ENCODE measurements at places on chromosomes 13 and 19. TPM values are rescaled to one million over a fixed set of nuclear protein-coding genes. Genes with fewer than 3 reads are reported as not detected.
A peak's percentile ranks its signal among the peaks of the same experiment; 100 is the strongest.

GRCh38 chr13:29162638-29163235, 342.6 kb downstream of the MTUS2 start:
- no peaks in the 10 kb centered on the region for H3K27me3 ChIP-seq
- H3K27ac ChIP-seq: no peak overlapping the region
- H3K4me1 ChIP-seq: no peaks in the 10 kb centered on the region
- DNase-seq: no peak

- no peak overlapping the region for H3K27ac ChIP-seq
- H3K4me3 ChIP-seq: no peak overlapping the region
- no peaks in the 10 kb centered on the region for H3K27me3 ChIP-seq
- H3K36me3 ChIP-seq: peaks cover 95% of the 10 kb centered on the region
- DNase-seq: peak; percentile 41
Observed at GRCh38 chr19:40623403-40624251, 22.5 kb downstream of the LTBP4 start.

- H3K4me1 ChIP-seq: no peaks in the 10 kb centered on the region
- no peaks in the 10 kb centered on the region for H3K27me3 ChIP-seq
- H3K27ac ChIP-seq: no peak overlapping the region
- H3K36me3 ChIP-seq: peaks cover 3% of the 10 kb centered on the region
Observed at GRCh38 chr13:99208845-99209527, 8.3 kb downstream of the UBAC2 start.

PRRG2 gene
- polyA plus RNA-seq: 3.2 TPM

ZNF536 gene
- polyA plus RNA-seq: 1.5 TPM

DNA sequence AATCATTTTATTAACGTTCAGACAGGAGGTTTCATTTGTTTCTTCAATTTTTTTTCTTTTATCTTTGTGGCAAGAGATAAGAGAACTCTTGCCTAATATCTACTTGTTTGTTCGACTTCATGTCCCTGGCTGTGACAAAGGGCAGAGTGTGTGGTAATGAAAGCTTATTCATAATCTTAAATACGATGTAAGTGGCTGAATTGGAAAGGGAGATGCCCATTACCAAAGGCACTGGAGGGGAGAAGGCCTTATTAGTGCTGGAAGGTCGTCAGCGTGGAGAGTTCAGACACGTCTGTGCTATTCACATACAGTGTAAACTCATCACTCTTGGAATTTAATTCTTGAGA, 54.0 kb downstream of the RFC3 start:
- no peak overlapping the region for H3K4me3 ChIP-seq
- no peak overlapping the region for H3K27ac ChIP-seq
- no peaks in the 10 kb centered on the region for H3K27me3 ChIP-seq
- no peaks in the 10 kb centered on the region for H3K36me3 ChIP-seq
- no peak for DNase-seq
- no peaks in the 10 kb centered on the region for H3K4me1 ChIP-seq

- H3K27me3 ChIP-seq: no peaks in the 10 kb centered on the region
- DNase-seq: no peak
- no peaks in the 10 kb centered on the region for H3K4me1 ChIP-seq
- no peak overlapping the region for H3K4me3 ChIP-seq
- H3K36me3 ChIP-seq: no peaks in the 10 kb centered on the region
Observed at GRCh38 chr13:59471106-59471505, 692.6 kb downstream of the DIAPH3 start.

DNA sequence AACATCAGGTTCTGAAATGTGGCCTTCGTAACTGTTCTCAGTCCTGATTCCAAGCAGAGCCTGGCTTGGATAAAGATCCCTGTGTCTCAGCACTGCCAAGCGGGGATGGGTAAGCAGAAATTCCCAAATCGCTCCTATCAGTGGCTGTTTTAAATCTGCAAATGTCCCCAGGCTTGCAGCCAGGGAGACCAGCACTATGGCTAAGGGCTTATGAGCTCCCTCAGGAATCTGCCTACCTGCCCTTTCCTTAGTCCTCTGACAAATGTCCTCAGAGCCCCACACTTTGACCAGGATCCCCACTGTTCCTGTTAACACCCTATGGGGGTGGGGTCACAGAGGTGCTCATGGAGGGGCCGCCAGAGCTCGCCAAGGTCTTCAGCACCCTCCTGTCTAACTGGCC, 1062.8 kb downstream of the UQCRFS1 start:
- H3K4me1 ChIP-seq: no peaks in the 10 kb centered on the region
- no peak overlapping the region for H3K4me3 ChIP-seq
- no peaks in the 10 kb centered on the region for H3K27me3 ChIP-seq
- DNase-seq: no peak
- no peaks in the 10 kb centered on the region for H3K36me3 ChIP-seq

GRCh38 chr19:38830039-38830733, 1.4 kb downstream of the ECH1 start:
- peaks cover 42% of the 10 kb centered on the region for H3K4me1 ChIP-seq
- H3K27me3 ChIP-seq: no peaks in the 10 kb centered on the region
- H3K27ac ChIP-seq: peak overlapping the region; percentile 94
- no peak for DNase-seq
- no peak overlapping the region for H3K4me3 ChIP-seq

GRCh38 chr13:97856304-97856675, 97.2 kb upstream of the IPO5 start:
- no peak for DNase-seq
- H3K27me3 ChIP-seq: no peaks in the 10 kb centered on the region
- no peaks in the 10 kb centered on the region for H3K36me3 ChIP-seq
- no peak overlapping the region for H3K4me3 ChIP-seq
- no peaks in the 10 kb centered on the region for H3K4me1 ChIP-seq

Data from heart left ventricle (tissue), 16 donors.